ENCODE measurements at places on chromosomes 5 and 9.

DNA sequence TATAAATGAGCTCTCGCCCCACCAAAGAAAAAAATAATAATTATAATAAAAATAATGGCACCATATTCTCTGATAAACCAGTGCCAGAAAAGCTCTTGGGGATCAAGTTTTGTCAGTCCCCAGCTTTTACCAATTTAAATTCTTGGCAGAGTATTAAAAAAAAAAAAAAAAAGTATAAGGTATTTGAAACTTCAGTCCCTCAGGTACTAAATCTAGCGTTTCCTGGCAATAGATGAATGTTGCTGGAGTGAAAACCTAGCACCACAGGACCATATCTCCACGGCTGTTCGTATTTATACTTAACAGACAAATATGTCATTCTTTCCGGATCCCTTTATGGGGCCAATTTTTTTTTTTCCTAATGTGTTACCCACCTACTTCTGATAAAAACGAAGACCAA is 646.2 kb downstream of the CCDC171 start:
- DNase-seq = no peak

DNA sequence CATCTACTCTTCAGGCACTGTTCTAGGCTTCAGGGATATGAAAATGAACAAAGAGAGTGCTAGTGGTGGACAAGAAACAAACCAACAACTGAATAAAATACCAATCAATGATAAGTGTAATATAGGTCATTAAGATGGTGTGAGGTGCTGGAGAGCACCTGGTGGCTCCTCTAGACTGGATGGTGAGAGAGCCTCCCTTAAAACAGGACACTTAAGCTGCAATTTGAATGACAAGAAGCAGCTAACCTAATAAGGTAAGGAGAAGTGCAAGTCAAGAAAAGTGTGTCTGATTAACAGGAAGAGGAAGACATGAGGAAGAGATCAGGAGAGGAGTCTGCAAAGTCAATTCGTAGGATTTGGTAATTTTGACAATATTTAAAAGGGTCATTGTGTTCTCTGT is 23.1 kb downstream of the JAKMIP2 start:
- no peak for DNase-seq

GRCh38 chr5:45609661-45610060 is 86.5 kb downstream of the HCN1 start:
- no peak for DNase-seq

- DNase-seq = no peak
Measured at GRCh38 chr5:135451581-135452320, 400 bp downstream of the TIFAB start.

GRCh38 chr5:57172466-57173318 is 1.2 kb upstream of the GPBP1 start:
- DNase-seq = peak; percentile 47

- DNase-seq = no peak
Measured at GRCh38 chr9:106772523-106773290, 90.3 kb upstream of the ZNF462 start.

DNA sequence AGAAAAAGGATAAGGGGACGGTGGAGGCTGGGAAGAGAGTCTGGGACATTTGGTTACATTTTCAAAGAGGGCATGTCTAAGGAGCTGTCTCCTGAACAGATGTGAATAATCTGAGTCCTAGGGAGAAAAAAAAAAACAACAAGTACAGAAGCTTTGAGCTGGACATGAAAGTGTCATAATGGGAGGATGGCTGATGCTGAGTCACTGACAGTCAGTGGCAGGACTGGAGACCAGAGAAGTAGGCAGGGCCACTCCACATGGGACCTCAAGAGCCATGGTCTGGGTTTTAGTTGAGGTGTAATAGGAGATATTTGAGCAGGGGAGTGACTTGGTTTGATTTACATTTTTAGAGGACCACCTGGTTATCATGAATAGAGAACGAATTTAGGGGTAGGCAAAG is 70.6 kb downstream of the DPYSL3 start:
- DNase-seq = no peak

DNA sequence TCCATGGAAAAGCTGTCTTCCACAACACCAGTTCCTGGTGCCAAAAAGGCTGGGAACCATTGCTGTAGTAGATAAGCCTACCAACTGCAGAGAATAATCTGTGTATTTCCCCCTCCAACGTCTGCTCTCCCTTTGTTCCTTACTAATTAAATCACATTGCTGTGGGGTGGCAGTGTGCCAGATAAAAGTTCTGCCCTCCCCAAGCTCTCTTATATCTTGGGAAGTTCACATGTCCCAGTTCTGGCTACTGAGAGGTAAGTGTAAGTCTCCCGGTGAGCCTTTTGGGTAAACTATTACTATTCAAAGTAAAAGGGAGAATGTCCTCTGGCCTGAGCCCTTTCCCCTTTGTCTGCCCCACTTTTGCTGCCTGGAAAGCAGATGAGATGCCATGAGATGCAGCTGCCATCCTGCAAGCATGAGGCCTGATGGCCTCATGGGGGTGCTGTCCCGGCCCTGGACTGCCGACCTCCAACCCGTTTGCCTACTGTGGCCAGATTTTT is 14.7 kb downstream of the ENC1 start:
- no peak for DNase-seq

DNA sequence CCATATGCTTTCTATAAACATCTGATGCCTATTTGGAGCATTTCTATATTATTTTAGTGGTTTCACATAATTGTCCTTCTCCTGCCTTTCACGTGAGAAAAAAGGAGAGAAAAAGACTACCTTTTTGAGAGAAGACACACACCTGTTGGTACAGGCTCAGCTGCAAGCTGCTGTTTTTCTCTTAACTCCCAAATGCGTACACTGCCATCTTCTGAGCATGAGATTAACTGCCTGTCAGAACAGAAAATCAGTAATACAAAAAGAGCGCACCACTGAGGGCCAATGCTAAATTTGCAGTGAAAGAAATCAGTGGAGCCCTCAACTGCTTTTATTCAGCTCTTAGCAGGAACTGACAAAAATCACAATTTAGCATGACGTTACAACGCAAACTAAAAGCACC is 54.9 kb downstream of the WDR41 start:
- DNase-seq = no peak

DNA sequence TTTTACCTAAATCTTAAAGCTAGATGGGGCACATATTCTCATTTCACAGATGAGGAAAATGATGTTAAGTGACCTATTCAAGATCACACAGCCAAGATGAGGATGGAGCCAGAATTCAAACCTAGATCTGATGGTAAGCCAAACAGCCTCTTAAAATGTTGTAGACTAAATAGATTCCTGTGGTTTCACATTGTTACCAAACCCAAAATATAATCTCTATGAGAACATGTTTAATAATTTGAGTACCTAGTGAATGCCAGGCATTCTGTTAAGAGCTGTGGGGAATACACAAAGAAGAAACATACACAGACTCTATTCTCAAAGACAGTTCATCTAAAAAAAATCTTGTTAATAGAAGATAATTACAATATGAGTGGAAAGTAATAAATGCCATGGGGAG is 25.2 kb downstream of the HOMER1 start:
- no peak for DNase-seq

Data from activated T-cell treated with anti-CD3 and anti-CD28 coated beads, Interleukin-2, amount 50 U/mL, for 1 hour (primary cell).